Activated CD4-positive, alpha-beta memory T cell treated with anti-CD3 and anti-CD28 coated beads, Interleukin-2, amount 10 ng/mL, durations not matched to agents 7 days and 5 days (primary cell): ENCODE measurements at places on chromosomes 11 and 22. TPM values are rescaled to one million over a fixed set of nuclear protein-coding genes. Genes with fewer than 3 reads are reported as not detected.

GRCh38 chr11:7165911-7166310, 77.1 kb downstream of the RBMXL2 start:
- H3K36me3 ChIP-seq = no peaks in the 10 kb centered on the region
- H3K27ac ChIP-seq = no peak overlapping the region
- no peaks in the 10 kb centered on the region for H3K27me3 ChIP-seq
- peaks cover 5% of the 10 kb centered on the region for H3K4me1 ChIP-seq
- no peak for DNase-seq

GRCh38 chr11:68904248-68904847, 657 bp downstream of the IGHMBP2 start:
- peak overlapping the region; percentile 99 for H3K4me3 ChIP-seq
- no peaks in the 10 kb centered on the region for H3K27me3 ChIP-seq
- H3K36me3 ChIP-seq = peaks cover 14% of the 10 kb centered on the region
- peaks cover 45% of the 10 kb centered on the region for H3K4me1 ChIP-seq
- peak; percentile 33 for DNase-seq

- peaks cover 5% of the 10 kb centered on the region for H3K27me3 ChIP-seq
- no peak overlapping the region for H3K4me3 ChIP-seq
- H3K36me3 ChIP-seq = no peaks in the 10 kb centered on the region
- DNase-seq = peak; percentile 90
- no peak overlapping the region for H3K27ac ChIP-seq
- H3K4me1 ChIP-seq = peaks cover 17% of the 10 kb centered on the region
These were observed 29.4 kb downstream of the GUCD1 start for GRCh38 chr22:24525416-24526037.

- no peak overlapping the region for H3K4me3 ChIP-seq
- H3K27ac ChIP-seq = no peak overlapping the region
- no peaks in the 10 kb centered on the region for H3K4me1 ChIP-seq
- no peak for DNase-seq
These were observed 112.8 kb downstream of the FBXO7 start for GRCh38 chr22:32587449-32587848.

GRCh38 chr22:27866135-27867084, 52.6 kb downstream of the PITPNB start:
- peaks cover 42% of the 10 kb centered on the region for H3K36me3 ChIP-seq
- H3K27me3 ChIP-seq = no peaks in the 10 kb centered on the region
- H3K4me1 ChIP-seq = peaks cover 30% of the 10 kb centered on the region
- H3K27ac ChIP-seq = no peak overlapping the region
- no peak overlapping the region for H3K4me3 ChIP-seq
- no peak for DNase-seq

GRCh38 chr22:30326255-30326705, 461 bp downstream of the TBC1D10A start:
- peak overlapping the region; percentile 74 for H3K27ac ChIP-seq
- H3K4me1 ChIP-seq = peaks cover 53% of the 10 kb centered on the region
- peak; percentile 47 for DNase-seq
- peak overlapping the region; percentile 88 for H3K4me3 ChIP-seq
- H3K36me3 ChIP-seq = peaks cover 51% of the 10 kb centered on the region

- H3K4me3 ChIP-seq = peak within 1 kb of the TSS; percentile 24
- no peak for DNase-seq
- peaks cover 66% of the 10 kb centered on the region for H3K27me3 ChIP-seq
- peaks cover 18% of the 10 kb centered on the region for H3K4me1 ChIP-seq
- no peak within 1 kb of the TSS for H3K27ac ChIP-seq
These were observed at the start of gene ST14 for GRCh38 chr11:130159657-130160497. Gene ST14 (plus strand): TSS chr11:130159782. CDS start chr11:130159980, 198 bp downstream.

- no peak overlapping the region for H3K27ac ChIP-seq
- H3K36me3 ChIP-seq = no peaks in the 10 kb centered on the region
- peaks cover 9% of the 10 kb centered on the region for H3K4me1 ChIP-seq
- H3K4me3 ChIP-seq = no peak overlapping the region
- H3K27me3 ChIP-seq = peaks cover 3% of the 10 kb centered on the region
These were observed 32.2 kb downstream of the PARVG start for GRCh38 chr22:44212936-44213335.

GRCh38 chr11:8733852-8734251, 51.3 kb downstream of the RPL27A start:
- no peaks in the 10 kb centered on the region for H3K27me3 ChIP-seq
- no peak for DNase-seq

DNA sequence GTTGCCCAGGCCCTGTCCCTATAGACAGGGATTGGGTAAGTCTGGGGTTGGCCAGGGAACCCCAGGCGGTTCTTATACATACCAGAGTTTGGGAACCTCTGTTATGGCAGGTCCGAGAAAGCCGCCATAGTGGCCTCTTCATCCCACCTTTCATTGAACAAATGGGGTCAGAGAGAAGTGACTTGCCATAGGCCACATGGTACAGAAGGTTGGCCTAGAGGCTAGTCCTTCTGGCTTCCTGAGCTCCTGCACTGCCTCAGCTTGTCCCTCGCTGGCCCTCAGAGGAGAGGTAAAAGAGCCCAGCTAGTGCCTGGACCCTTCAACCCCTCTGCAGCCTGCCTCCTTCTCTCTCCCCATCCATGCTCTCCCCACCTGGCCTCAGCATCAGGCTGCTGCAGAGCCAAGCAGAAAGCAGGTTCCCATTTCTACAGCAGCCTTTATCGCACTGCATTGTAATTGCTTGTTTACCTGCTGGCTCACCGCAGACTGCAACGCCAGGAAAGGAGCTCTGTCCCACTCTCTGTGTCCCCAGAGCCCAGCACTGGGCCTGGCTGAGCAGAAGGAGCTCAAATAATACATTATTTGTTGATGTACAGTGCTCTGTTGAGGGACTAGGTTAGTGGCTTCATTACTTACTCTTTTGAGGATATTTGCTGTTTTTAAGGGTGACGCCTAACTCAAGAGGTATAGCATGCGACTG, 103.6 kb downstream of the TRIM29 start:
- no peaks in the 10 kb centered on the region for H3K36me3 ChIP-seq
- H3K4me1 ChIP-seq = no peaks in the 10 kb centered on the region
- H3K27ac ChIP-seq = no peak overlapping the region
- peaks cover 2% of the 10 kb centered on the region for H3K27me3 ChIP-seq
- no peak overlapping the region for H3K4me3 ChIP-seq

- H3K27ac ChIP-seq = no peak overlapping the region
- no peak overlapping the region for H3K4me3 ChIP-seq
- H3K36me3 ChIP-seq = no peaks in the 10 kb centered on the region
- no peak for DNase-seq
- H3K27me3 ChIP-seq = peaks cover 25% of the 10 kb centered on the region
- peaks cover 17% of the 10 kb centered on the region for H3K4me1 ChIP-seq
These were observed 8.0 kb downstream of the SPTBN2 start for GRCh38 chr11:66720899-66721470.

DNA sequence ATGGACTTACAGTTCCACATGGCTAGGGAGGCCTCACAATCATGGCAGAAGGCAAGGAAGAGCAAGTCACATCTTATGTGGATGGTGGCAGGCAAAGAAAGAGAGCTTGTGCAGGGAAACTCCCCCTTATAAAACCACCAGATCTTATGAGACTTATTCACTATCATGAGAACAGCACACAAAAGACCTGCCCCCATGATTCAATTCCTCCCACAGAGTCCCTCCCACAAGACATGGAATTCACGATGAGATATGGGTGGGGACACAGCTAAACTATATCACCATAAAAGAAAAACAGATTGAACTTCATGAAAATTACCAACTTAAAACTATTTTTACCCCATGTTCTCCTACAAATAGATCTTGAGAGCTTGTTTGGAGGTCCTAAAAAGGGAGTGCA, 19.6 kb downstream of the ENTHD1 start:
- no peak for DNase-seq
- H3K27me3 ChIP-seq = peaks cover 10% of the 10 kb centered on the region
- no peaks in the 10 kb centered on the region for H3K36me3 ChIP-seq

DNA sequence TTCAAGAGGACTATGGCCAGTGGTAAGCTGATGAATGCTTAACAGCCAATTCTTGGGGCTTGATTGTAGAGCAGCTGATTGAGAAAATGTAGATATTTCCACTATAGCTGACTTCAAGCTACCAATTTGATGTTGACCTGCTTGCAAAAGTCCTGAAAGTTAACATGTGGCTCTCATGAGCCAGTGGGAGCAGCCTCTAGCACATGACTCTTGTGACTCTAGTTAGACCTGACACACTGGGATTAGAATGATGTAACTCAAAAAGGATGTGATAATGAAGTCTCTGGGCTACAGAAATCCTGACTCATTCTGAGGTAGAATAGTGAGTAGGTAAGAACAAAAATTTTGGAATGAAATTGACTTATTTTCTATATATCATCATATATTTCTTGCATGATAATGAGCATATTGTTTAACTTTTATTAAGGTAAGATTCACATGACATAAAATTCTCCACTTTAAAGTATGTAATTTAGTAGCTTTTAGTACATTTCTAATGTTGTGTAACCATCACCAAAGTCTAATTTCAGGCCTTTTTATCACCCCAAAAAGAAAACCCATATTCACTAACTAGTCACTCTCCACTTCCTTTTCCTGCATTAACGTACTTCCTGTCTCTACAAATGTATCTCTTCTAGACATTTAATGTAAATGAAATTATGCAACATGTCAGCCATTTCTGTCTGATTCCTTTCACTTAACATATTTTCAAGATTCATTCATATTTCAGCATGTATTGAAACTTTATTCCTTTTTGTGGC, 16.1 kb upstream of the OR52H1 start:
- peaks cover 3% of the 10 kb centered on the region for H3K4me1 ChIP-seq
- H3K27me3 ChIP-seq = peaks cover 5% of the 10 kb centered on the region

DNA sequence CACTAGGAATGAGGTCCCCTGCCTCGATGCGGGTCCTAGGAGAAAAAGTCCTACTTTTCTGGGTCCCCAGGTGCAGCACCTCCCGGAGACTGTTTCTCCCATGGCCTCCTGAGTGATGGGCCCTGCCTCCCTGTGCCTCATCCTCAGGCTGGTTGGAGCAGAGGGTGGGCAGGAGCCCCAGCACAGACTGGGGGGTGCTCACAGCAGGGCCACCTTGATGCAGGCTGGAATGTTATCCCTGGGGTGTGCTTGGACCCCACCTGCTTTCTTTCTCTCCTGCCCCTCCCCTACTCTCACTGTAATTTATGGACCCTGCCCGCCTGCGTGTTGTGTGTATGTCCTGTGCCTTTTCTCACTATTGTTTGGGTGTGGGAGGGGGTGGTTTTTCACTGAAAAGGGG, 8.1 kb downstream of the SHISA8 start:
- peaks cover 23% of the 10 kb centered on the region for H3K36me3 ChIP-seq
- DNase-seq = no peak
- H3K27ac ChIP-seq = peak overlapping the region; percentile 6
- H3K4me3 ChIP-seq = no peak overlapping the region
- peaks cover 31% of the 10 kb centered on the region for H3K4me1 ChIP-seq

GRCh38 chr11:31608995-31609394, 99.4 kb downstream of the ELP4 start:
- no peak overlapping the region for H3K27ac ChIP-seq
- H3K27me3 ChIP-seq = no peaks in the 10 kb centered on the region
- no peak overlapping the region for H3K4me3 ChIP-seq
- H3K36me3 ChIP-seq = no peaks in the 10 kb centered on the region

- H3K36me3 ChIP-seq = peaks cover 23% of the 10 kb centered on the region
- H3K27me3 ChIP-seq = peaks cover 2% of the 10 kb centered on the region
- H3K4me1 ChIP-seq = peaks cover 68% of the 10 kb centered on the region
- peak overlapping the region; percentile 75 for H3K27ac ChIP-seq
- H3K4me3 ChIP-seq = peak overlapping the region; percentile 34
These were observed 13.2 kb downstream of the PPFIBP2 start for GRCh38 chr11:7527029-7527428.

DNA sequence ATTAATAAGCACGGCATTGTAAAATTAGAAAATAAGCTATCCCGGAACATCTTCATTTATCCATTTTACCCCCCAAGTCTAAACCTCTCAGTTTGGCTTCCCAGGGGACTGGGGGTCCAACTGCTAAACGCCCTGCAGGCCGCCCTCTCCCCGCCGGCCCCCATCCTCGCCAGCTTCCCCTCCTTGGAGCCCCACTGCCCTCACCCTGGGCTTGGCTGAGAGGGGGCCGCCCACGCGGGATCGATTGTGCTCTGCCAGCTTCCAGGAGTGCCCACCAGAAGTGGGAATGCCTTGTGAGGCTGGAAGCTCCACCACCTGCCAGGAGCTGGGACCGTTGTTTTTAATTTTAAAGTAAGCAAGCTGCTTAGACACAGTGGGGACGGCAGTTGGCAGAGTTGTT, 353.5 kb downstream of the TBC1D22A start:
- DNase-seq = no peak
- no peak overlapping the region for H3K4me3 ChIP-seq
- H3K27me3 ChIP-seq = no peaks in the 10 kb centered on the region
- H3K4me1 ChIP-seq = no peaks in the 10 kb centered on the region
- H3K27ac ChIP-seq = no peak overlapping the region
- H3K36me3 ChIP-seq = no peaks in the 10 kb centered on the region

DNA sequence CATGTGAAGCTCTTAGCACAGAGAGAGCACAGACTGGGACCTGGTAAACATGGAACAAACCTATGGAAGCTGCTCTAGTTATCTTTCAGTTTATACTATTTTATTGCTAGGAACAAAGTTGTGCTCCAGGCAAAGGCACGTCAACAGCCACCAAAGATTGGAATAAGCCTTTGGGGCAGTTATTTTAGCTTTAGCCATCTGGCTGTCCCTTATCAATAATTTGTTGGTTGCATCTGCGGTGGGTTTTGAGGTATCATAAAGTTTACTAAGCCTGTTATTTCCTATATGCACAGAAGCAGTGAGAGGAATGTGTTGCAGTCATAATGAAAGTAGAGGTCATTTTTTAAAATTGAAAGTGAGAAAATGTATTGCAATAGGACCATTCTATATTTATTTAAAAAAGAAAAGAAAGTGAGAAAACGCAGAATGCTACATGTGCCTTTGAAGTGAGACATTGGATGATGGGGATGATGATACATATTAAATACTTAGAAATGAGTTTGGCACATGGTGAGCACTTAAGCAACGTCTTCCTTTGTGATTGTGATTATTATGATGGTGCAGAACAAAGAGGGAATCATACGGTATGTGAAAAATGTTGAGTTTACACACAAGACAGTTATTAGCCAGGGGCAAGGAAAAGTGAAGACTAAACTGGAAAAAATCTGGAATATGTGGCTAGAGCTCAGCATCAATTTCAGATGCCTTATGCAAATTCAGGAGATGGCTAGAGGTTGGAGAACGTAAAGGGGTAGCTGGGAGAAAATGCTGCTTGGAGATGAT, 58.3 kb downstream of the PRR5L start:
- H3K27me3 ChIP-seq = peaks cover 37% of the 10 kb centered on the region
- H3K4me3 ChIP-seq = peak overlapping the region; percentile 1
- DNase-seq = no peak
- peaks cover 60% of the 10 kb centered on the region for H3K4me1 ChIP-seq
- no peak overlapping the region for H3K27ac ChIP-seq

The CARD18 gene
- total RNA-seq = not detected

The SLC22A9 gene
- not detected for total RNA-seq

The TPBGL gene
- total RNA-seq = 0.38 TPM

The STK33 gene
- 0.71 TPM for total RNA-seq

The SYT9 gene
- not detected for total RNA-seq

The SEC14L3 gene
- not detected for total RNA-seq

The OR6A2 gene
- total RNA-seq = not detected

The SLC1A2 gene
- not detected for total RNA-seq

The ACER3 gene
- 10.3 TPM for total RNA-seq
